Right hindlimb (tissue), 1 donor: ENCODE measurements at places on chromosomes 5 and 9.

DNA sequence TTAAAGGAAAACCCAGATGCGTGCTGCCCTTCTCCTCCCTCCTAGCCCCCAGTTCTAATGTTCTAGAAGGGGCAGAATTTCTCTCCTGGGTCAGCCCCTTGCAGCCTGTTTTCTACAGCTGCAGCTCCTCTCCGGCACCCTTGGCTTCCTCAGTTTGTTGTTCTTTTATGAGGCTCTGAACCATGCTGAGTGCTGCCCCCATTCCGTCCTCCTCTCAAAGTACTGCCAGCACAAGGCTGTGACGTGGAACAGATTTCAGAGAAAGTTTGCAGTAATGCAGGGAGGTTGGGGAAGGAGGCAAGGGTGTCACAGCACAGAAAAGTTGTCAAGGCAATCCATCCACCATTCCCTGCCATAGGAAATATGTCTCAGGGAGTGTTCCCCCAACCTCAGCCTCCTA, 63.3 kb downstream of the RGS3 start:
- DNase-seq, result no peak

GRCh38 chr5:153546566-153546965, 56.1 kb downstream of the GRIA1 start:
- no peak for DNase-seq

DNA sequence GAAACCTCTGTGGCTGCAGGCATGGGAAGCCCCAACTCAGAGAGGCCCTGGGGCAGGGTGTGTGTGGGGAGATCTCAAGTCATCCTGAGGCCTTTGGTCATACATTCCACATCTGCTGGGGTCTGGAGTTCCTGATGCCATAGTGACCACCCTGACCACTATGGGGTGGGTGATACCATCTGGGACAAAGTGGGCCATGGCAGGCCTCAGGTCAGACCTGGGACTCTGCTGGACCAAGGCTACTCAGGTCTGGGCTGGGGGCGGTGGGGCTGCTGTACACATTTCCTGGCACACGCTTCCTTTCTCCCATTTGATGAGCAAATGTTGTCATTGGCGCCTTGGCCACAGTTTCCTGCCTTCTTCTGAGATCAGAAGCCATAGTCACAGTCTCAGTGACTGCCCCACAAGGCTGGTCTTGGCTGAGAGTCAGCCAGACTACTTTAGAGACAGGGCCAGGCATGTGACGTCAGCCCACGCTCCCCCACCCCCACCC, 15.1 kb upstream of the ACSL6 start:
- no peak for DNase-seq

DNA sequence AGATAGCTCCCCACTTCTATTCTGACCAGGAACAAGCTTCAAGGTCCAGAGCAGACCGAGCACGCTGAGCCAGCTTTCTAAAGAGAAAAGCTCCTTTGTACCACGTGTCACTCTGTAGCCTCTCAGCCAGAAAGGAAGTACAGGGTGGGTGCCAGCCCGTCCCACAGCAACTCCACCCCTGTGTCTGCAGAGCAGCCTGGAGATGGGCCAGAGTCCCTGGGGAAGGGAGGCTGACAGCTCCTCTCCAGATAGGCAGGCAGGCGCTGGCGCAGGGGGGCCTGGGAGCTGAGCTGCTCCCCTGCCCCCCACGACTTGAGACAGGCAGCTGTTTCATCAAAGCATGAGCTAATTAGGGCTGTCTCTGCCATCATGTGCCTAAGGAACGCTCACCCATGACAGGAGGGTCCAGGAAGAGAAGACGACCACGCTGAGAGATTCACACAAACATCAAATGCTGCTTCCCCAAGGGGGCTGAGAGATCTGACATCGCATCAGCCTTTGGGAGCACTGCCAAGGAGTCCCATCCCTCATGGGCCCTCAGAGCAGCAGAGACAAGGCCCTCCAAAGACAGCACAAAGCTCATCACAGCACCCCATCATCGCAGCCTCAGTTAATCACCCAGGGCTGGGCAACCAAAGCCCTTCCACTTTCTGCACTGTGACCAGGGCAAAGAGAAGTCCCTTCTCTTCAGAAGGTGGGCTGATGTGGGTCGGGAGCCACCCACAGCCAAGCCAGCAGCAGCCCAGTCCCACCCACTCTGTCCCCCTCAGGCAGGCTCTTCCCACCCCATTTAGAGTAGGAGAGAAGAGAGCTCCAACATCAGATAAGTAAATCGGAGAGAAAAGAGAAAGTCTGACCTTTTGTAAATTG, 78.5 kb upstream of the LRRTM2 start:
- peak; percentile 75 for DNase-seq

- no peak for DNase-seq
These were observed 4.8 kb downstream of the ATP6V1G1 start for GRCh38 chr9:114592356-114592755.

DNA sequence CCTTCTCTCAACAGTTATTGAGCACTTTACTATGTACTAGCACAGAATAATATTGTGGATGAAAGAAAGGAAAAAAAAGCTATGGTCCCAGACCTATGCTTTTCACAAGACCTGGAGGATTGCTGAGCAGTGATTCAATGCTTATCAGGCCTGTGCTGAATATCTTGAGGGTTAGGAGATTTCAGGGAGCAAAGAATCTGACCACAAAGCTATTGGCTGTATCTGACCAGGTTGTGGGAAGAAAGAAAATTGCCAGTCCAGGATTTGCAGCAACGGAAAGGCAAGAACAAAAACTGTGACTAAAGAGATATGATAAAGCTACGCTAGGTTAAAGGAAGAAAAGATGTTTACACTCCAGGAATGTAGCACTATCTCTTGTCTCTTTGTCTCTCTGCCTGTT, 14.9 kb upstream of the MACIR start:
- no peak for DNase-seq

- no peak for DNase-seq
These were observed 6.3 kb downstream of the RMI1 start for GRCh38 chr9:83986765-83987401.

DNA sequence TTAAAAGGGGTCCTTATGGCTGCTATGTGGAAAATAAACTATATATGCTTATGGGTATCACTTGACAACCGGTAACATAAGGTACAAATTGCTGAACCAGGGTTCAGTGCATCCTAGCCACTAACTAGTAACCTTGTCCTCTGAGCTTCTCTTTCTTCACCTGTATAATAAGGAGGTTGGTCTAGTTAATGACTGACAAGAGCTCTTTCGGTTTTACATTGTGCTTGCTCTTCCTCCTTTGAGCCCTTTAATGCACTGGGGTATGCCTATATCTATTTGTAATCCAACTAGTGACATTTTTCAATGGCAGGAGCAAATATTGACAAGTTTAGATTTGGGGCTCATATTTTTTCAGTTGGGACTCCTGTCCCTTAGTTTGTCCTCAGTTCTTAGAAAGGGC, 66.1 kb downstream of the NPR3 start:
- no peak for DNase-seq

DNA sequence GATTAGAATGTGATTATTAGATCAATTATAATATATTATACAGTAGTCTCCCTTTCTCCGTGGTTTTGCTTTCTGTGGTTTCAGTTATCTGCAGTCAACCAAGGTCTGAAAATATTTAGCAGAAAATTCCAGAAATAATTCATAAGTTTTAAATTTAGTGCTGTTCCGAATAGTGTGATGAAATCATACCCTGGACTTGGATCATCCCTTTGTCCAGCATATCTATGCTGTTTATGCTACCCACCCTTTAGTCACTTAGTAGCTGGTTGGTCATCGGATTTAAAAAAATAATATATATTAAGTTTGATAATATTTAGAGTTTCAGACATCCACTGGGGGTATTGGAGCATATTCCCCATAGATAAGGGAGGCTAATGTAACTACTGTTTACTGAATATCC, 19.6 kb downstream of the RMI1 start:
- DNase-seq, result no peak

DNA sequence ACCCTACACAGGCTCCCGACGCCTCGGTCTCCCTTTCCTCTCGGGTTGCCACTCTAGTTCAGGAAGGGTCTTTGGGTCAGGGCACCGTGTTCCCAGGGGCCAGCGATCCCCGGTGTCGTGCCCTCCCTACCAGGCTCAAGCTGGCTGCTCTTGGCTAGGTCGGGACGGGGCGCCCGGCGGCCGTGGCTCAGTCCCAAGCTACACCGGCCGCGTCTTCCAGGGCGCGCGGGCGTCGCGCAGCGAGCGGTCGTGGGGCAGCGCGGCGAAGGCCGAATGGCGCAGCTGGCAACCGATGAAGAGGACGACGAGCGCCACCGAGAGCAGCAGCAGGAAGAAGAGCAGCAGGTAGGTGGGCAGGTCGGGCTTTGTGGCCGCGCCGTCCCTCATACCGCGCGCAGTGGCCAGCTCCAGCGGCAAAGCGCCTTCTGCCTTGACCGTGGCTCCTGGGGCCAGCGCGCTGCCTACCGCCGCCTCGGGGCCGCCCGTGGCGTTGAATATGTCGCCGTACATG, 892 bp downstream of the SMIM32 start:
- no peak for DNase-seq

DNA sequence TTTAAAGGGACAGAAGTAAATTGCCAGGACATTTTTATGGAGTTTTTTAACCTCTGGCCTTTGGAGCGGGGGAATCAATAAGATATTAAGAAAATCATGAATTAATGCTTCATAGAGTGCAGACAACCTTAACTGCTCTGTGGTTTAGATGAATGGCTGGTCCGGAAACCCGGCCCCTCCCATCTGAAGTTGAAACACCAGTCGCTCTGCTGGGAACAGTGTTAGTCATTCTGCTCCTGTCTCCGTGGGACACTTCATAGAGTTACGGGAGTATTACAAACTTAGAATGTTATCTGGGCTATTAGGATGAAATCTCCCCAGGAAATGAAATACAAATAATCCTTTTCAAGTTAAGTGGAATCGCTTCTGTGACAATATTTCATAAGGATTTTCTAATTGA, 110.1 kb upstream of the IRX2 start:
- no peak for DNase-seq

DNA sequence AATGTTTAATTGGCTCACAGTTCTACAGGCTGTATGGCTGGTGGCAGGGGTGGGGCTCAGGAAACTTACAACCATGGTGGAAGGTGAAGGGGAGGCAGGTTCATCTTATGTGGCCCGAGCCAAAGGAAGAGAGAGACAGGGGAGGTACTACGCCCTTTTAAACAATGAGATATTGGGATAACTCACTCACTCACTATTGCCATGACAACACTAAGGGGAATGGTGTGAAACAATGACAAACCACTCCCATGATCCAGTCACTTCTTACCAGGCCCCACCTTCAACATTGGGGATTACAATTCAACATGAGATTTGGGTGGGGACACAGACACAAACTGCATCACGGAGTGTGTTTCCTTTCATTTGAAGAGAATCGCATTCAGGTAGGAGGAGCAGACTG, 220.9 kb downstream of the GADD45G start:
- no peak for DNase-seq

DNA sequence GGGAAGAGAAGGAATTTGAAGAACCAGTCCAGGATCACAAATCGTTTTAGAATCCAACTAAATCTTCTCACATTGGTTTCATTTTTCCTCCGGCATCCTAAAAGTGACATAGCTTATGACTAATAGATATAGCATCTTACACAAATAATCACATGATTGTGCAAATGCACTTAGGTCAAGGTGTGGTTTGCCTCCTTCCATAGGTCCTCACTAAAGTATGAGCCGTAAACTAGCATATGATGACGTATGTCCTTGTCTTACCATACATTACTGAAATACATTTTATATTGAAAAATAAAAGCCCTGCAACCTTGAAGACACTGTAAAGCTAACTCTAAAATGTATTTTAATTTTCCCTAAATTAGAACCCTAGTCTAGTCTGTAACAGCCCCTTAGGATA, 362.7 kb upstream of the ADAMTS16 start:
- no peak for DNase-seq

DNA sequence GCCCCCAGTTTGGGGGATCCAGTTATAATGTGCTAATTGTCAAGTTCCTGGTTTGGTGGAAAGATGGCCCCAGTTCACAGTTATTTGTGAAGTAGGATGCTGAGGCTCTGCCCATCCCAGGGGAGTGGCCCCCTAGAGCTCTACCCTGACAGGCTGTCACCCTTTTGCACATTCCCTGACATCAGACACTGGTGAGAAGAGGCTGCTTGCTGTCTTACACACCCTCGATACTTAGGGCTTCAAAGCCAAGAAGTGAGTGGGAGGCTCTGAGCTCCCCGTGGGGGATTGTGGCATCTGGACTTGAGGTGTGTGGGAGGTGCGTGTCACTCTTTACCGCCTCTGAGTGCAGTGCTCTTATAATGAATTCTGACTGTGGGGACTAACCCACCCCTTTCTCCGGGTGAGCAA, 168.5 kb downstream of the DOCK2 start:
- no peak for DNase-seq

DNA sequence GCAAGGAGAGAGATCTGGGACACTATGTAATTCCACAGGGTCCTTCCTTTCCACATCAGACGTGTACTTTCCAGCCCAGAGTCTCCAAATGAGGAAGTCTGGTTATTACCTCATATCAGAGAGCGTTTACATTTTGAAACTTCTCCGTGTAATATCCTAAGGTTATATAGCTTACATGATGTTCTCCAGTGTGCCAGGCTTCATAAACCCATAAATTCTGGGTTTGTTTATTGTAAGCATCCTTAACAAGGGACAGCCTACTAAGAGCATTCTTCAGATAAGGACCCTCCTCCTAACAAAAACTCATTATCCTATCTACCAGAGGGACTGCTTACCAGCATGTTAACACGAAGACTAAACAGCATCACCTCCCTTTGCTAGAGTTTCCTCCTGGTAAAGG, 17.9 kb downstream of the SRFBP1 start:
- no peak for DNase-seq

DNA sequence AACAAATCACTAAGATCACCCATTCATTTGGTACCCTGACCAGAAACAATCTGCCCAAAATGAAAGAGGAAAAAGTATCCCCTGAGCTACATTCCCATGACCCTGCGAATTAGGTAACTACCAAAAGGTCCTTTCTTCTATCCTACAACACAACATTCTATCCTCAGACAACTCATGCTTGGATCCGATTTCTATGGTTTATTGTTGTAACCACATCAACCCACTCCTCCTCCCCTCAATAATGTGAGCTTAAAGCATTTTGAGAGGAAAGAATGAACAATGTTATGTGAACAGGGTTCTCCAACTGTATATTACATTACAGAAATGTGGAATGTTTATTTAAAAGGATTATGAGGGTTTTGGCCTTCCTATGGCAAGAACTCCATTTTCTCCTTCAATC, 4.0 kb downstream of the SLC35D2 start:
- DNase-seq, result no peak

DNA sequence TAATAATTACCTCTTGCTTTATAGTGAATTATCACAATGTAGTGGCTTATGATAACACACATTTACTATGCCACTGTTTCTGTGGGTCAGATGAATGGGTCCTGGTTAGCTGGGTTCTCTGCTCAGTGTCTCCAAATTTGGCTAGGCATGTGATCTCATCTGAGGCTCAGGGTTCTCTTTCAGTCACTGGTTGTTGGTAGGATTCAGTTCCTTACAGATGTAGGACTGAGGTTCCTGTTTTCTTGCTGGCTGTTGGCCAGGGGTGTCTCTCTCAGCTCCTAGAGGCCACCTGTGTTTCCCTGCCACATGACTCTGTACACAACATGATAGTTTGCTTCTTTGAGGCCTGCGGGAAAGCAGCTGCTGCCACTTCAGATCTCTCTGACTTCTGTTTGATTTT, 7.1 kb downstream of the NFX1 start:
- DNase-seq, result peak; percentile 33
